ENCODE measurements at places on chromosomes 3 and 15.

DNA sequence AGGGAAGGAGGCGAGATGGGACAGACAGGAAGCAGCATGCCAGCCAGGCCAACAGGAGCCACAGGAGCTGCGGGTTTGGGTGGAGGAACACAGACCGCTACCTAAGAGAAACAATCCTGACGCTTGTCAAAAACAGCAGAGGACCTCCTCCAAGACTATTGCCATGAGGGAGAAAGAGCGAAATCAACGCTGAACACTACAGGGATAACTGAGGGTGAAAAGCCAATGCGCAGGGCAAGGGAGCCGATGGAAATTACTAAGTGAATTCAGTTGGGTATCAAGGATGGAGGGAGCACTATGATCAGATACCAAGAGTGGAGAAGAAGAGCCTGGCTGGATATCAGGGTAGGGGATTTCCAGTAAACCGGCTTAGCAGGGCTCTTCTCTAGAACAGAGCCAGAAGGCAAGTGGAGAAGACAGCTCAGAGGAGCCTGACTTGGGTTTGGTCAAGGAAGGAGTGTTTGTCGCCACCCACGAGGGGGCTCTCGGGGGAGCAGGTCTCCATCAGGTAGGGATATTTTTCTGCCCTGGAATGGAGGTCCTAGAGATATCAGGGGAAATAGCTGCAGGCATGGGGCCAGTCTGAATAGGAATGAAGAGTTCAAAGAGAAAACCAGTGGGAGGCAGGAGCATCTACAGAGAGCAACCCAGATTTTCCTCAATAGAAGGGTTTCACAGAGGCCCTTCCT, 48.4 kb downstream of the SLC41A3 start:
- no peak for DNase-seq

- DNase-seq = no peak
Observed at GRCh38 chr3:18645619-18646018, 220.5 kb upstream of the SATB1 start.

DNA sequence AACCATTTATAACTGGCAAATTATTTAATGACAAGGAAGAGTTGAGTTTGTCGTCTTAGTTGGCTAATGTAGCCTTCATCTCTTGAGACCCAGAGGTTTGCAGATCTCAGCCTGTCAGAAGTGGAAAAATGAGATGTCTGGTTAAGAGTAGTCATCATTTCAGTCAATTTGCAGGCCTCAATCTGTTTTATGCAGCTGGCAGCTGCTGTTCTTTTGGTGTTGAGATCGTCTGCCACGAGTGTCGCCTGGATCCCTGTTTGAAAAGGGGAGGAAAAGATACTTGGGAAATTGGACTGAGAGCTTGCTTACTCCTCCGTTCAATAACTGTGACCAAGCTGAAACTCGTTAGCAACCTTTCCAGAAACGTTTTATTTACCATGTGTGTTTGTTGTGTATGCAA, 2.3 kb downstream of the PHLDB2 start:
- no peak for DNase-seq

DNA sequence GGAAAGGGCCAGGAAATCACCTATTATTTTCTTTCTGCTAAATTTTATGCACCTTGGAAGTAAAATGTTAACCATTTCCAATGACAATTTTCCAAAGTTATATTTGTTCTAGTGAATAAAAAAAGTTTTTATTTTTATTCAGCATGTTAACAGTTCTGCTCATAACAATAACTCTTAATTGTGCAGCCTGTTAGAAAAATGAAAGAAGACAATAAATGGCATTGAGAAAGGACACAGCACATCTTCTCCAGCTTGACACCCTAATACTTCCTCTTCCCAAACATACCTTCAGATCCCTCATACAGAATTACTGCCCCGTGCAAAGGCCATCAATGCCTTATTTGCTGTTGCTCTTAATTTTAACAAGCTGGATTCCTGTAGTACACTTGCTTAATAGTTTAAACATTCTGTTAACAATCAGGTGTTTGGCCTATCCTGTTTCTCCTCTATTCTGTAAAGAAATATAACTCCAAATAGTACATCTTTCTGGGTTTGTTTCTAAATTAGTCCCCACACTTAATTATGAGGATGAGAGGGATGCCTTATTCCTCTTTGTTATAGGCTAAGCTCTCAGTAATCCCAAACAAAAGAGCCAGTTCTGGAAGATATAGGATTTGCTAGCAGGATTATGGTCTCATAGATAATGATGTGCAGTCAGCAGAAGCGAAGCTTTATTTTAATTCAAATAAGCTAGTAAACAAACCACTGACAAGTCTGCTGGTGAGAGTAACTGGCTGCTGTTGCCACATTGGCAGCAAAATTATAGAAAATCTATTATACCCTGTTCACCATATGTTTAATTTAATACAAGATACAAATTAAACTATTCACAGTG, 19.2 kb upstream of the SOX2 start:
- DNase-seq = no peak

DNA sequence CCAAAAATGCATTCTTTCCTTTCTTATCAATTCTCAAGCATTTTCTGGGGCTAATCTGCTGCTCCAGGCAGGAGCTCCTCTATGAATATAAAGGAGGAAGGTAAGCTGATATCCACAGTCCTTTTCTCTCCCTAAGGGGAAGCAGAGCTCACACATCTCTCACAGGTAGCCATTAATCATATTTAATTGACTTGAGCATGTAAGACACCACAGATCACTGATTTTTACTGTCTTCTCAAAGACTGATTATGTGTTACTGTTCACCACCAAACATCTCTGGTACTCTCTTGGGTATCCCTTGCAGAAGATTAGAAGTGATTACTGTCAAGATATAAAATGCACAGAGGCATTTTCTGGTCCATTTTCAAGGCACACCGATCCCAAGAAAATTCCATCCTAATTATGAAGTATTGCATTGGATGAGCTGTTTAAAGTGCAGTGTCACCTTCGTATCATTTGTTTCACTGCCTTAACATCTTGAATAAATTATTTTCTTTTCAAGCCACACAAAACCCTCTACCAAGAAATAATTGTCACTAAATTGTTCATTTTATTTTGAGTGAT, 100.7 kb downstream of the ARPP21 start:
- DNase-seq = no peak

- no peak for DNase-seq
Observed at GRCh38 chr3:126509597-126510307, 7.8 kb downstream of the UROC1 start.

DNA sequence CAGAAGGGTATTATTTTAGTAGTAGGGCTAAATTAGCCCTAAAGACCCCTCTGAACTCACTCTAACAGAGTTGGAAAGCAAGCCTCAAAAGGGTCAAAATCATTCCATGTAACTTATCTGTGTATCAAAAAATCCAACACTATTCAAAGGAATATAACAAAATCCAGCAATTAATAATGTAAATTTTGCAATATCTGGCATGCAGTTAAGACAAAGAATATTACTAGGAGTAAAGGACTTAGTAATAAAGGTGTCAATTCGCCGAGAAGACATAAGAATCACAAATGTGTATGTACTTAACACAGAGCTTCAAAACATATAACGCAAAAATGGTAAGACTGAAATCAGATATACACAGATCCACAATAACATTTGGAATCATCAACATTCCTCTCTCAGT, 71.2 kb upstream of the PFN2 start:
- DNase-seq = no peak

DNA sequence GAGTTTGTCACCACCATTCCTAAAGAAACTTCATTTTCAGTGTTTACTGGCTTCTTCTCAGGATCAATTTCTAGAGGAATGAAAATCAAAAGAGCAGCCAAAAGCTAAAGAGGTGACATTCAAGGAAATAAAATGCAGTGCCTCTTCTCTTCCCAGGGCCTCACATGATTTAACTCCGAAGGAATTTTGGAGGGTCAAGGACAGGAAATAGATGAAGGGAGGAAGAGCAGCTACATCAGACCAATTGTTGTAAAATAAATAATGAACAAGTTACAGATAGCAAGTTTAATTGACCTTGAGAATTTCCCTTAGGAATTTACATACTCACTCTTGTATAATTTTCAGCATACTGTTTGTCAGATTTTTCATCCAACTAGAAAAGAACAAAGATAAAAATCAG, 78.1 kb downstream of the LRRFIP2 start:
- DNase-seq = no peak

- DNase-seq = no peak
Observed at GRCh38 chr15:57962887-57963286, 102.6 kb downstream of the ALDH1A2 start.

DNA sequence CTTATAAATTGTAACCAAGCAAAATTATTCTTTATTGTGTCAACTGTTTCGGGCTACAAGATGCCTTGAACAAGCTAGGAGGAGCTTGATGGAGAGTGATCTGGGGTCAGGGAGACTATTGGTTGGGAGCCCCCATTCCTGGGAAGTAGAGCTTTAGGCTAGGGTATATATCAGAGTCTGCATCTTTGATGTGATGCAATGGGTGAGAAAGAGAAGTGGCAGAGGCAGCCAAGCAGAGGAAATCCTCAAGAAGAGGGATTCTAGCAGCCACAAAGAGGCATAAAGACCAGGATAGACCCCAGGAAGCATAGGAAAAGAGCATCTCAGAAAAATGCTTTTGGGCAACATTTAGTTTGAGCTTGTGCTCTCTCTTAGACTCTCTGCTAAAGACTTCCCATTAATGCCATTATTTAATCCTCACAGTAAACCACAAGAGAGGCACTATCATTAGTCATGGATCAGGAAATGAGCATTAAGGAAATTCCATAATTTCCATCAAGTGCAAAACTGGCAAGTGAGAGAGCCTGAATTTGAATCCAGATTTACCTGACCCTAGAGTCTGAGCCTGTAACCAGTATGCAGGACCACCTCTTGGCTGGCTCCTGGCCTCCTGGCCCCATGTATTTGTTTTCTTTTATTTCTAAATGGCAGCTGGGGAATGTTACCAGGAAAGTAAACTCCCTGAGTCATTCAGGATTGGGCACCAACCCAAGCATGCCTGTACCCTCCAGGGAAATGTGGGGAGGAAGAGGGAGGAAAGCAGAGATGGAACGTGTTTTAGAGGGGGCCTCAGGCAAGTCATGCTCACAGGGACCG, 118.7 kb downstream of the RPL22L1 start:
- DNase-seq = no peak

DNA sequence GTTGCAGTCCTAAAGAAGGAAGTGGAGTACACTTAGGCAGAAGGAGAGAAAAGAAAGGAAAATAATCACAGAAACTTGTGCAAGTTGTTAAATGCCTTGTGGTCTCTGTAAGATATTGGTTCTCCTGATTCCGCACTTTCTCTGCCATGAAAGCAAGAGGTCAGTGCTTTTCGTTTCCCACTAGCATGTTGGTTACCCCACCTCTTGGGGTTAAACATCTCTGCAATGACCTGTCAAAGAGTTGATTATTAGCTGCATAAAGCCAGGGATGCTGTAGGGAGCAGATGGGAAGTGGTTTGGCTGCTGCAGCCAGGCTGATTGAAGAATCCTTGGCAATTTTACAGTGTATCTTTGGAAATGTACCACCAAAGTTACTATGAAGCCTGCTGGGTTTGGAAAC, 33.3 kb downstream of the ZNF609 start:
- no peak for DNase-seq

DNA sequence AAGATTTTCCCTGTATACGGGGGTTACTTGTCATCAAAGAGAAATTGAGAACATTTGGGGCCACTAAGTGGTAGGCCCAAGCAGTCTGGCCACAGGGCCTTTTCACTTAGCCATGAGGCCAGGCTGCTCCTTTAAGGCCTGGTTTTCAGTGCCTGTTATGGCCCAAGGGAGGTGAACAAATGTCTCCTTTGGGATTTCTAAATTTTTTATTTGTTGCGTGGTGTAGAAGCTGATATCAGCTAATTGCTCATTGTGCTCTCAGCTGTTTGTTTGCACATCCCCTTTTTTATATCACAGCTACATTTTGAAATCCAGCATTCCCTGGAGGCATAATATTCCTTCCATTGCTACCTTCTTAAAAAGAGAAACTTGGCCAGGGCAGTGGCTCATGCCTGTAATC, 48.5 kb downstream of the RLBP1 start:
- no peak for DNase-seq

- peak; percentile 44 for DNase-seq
Observed at GRCh38 chr15:94168250-94168649, 63.1 kb upstream of the MCTP2 start.

- no peak for DNase-seq
Observed at GRCh38 chr3:42545284-42545900, 36.4 kb downstream of the SEC22C start.

DNA sequence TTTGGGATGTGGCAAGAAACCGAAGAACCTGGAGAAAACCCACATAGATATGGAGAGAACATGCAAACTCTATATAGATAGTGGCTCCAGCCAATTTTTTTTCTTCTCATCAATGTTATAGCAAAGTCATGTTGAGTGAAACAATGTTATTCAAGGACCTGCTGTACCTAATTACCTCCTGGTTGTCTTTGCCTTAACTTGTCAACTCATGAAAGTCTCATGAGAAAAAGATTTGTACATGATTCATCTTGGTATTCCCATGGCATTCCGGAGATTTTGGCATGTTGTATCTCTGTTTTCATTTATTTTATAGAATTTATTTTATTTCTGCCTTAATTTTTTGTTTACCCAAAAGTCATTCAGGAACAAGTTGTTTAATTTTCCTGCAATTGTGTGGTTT, 303.8 kb upstream of the CDIN1 start:
- DNase-seq = no peak

DNA sequence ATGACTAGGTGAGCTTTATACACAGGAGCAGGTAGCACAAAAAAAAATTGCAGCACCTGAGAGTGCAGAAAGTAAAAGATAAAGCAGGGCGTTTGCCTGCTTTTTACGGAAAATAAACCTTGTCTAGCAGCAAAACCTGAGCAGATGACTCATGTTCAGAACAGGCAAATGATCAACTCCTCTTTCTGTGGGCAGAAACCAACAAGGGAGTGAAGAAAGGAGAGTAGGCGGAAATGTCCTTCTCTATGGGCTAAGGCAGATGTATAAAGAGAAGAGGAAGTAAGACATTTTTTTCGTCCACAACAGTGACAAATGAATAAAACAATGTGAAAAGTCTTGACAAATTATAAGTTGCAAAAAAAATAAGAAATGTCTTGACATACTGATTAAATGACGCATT, 24.5 kb upstream of the GMNC start:
- no peak for DNase-seq

- no peak for DNase-seq
Observed at GRCh38 chr3:127410678-127411077, 122.8 kb upstream of the PRR20G start.

DNA sequence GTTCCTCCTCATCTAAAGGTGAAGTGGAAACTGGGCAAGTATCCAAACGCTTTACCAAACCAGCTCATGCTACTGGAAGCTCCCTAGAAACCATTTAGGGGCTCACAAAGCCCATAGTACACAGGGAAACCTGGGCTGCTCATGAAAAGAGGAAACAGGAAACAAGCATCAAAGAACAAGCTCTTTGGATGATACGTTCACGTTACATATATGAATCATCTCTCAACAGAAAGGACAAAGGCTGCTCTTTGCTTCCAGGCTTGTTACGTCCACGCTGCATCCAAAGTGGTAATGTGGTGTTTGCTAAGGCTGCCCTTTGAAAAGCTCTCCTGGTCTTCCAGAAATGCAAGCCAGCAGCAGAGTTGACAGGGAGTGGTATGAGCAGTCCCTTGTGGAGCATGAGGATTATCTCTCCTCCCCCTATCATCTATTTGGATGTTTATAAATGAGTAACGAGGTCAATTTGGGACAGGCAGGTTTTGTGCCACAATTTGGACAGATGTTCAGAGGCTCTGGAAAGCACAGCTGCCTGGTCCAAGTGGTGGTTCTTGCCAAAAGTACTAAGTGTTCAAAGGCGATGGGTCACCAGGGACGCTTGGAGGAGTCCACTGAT, 98.0 kb upstream of the RORA start:
- no peak for DNase-seq

All from hematopoietic multipotent progenitor cell treated with erythropoietin and hydrocortisone succinate and interleukin-3 and kit ligand, for 8 days (in vitro differentiated cells).